DMS79 treated with DMSO at 0.1 percent for 48 hours (cell line): ENCODE measurements at places on chromosomes 12 and 14.

DNA sequence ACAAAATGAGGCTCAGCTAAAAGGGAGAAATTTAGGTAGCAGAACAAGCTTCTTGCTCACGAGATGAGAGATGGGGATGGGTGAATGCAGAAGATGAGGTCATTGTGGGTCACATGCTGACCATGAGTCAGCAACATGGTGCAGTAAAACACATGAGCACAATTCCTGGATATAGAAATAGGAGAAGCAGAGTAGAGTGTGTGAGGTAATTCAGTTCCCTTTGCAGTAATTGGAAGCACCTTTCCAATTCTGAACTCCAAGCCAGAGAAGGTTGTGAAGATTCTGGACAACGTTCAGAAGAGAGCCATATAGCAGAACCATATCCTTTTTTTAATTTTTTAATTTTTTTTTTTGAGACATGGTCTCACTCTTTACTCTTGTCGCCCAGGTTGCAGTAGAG is 62.0 kb upstream of the LMNTD1 start:
- DNase-seq = no peak

GRCh38 chr12:113987261-113988063 is 21.3 kb upstream of the RBM19 start:
- no peak for DNase-seq

DNA sequence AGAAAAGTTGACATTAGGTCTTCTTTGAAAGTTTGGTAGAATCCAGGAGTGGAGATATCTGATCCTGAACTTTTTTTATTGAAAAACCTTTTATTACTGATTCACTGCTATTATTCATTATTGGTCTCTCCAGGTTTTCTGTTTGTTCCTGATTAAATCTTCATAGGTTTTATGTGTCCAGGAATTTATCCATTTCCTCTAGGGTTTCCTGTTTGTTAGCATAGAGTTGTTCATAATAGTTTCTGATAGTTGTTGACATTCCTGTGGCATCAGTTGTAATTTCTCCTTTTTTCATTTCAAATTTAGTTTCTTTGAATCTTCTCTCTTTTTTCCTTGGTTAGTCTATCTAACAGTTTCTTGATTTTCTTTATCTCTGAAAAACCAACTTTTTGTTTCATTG is 370.3 kb downstream of the SLC6A15 start:
- no peak for DNase-seq

GRCh38 chr14:102610968-102611811 is 18.7 kb downstream of the RCOR1 start:
- no peak for DNase-seq

- no peak for DNase-seq
These were observed 63.5 kb downstream of the LLPH start for GRCh38 chr12:66066929-66067523.

GRCh38 chr12:42892702-42893551 is 303.4 kb upstream of the PRICKLE1 start:
- no peak for DNase-seq

DNA sequence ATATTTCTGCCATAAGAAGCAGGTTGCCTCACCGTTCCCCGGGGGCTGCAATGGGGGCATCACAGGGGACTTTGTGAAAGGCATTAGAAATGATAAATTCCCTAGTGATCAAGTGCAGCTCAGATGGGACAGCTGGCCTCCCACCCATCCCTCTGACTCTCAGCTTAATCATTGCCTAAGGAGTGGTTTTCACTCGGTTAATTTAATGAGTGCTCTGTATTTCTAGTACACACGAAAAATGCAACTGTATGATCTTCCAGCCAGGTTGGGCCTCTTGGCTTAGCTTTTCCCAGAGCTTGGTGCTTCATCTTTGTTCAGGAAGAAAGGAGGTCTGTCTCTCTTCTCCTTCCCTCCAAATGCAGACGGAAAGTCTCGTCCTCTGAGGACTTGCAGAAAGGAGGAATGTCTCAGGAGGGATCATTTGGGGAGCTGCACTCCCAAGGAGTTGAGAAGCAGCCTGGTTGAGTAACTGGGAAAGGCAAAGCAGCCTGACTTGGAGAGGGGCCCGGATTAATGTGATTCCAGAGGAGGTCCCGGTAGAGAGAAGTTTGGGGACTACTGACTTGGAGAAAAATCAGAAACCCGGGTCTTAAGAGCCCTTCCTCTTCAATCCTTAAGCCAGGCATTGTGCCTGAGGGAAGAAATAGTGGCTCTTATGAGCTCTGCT is 7.2 kb downstream of the CD9 start:
- peak; percentile 35 for DNase-seq

DNA sequence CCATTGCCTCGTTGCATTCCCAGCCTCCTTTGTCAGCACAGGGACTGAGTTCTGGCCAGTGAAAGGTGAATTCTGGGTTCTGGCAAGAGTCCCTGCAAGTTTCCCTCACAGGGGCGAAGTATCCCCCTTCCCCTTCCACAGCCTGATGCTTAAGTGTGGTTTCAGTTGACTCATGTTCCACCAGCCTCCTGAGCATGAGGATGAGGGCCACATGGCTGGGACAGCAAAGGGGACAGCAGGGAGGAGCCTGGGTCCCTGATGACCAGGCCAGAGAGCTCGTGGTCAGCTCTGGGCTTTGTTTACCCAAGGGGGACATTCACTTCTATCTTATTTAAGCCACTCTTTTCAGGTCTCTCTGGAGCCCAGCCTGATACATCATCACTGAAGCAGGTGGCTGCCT is 36.5 kb downstream of the CACNA2D4 start:
- no peak for DNase-seq

GRCh38 chr12:124734224-124734788 is 129.4 kb downstream of the SCARB1 start:
- no peak for DNase-seq

DNA sequence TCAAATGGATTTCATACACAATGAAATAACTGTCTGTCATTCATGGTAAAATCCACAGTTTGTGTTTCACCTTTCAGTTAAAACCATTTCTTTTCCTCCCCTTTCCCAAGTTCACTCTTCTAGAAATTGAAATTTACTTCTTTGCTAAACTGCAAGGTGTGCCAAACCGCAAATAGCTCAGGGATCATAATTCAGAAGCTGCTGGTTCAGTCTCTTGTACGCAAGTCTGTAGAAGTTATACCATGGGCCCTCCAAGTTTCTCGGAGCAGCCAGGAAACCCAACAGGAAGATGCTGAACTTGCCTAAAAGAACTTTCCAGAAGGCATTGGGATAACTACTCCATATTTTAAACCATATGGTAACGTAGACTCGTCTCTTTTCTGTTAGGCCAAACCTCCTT is 268.9 kb downstream of the FLRT2 start:
- DNase-seq = no peak

DNA sequence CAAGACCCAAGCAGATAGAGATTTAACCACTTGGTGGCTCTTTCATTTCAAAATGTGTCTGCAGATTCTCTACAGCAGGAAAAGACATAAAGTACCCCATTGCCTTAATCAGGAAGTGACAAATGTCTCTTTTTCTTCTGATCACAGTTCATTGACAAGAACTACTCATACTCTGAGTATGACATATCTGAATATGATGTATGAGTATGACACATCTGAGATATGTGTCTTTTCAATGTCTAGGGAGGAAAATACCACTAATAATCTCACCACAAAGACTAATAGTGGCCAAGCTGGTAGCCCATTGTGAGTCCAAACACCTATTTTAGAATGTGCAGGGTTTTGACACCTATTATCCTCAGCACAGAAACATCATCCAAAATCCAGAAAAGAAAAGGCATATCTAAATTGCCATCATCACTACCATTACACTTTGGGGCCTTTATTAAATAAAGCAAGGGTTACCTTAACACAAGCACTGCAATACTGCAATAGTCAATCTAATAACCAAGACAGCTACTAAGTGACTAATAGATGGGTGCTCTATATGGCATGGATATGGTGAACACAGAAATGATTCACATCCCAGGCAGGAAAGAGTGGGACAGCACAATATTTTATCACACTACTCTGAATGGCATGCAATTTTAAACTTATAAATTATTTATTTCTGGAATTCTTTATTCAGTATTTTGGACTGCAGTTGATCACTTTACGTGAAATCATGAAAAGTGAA is 243.7 kb upstream of the FAR2 start:
- DNase-seq = no peak

DNA sequence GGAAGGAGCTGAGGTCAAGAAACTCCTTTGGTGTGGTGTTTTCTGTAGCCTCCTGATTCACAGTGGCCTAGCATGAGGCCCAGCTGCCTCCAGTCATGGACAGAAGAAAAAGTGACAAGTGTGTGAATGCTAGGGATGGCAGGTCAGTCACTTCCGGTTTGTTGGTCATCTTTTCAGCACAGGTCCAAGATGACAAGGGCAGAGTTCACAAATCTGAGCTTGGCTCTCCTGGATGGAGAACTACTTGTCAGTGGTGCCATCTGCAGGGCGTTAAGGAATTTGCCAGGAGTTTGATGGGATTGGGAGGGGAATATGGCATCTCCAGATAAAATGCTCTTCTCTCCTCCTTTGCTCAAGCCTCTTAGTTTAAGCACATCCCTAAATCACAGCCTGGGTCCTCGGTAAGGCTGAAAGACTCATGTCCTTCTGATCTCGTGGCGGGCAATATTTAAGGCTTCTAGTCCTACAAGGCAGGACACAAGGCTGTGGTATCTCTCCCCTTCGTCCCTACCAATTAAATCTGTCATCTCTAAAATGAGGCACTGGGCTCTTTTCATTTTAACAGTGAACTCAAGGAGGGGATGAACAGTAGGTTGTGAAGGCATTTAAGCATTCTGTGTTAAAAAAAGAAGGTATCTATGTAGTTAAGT is 10.0 kb downstream of the TUBA1B start:
- peak; percentile 36 for DNase-seq

DNA sequence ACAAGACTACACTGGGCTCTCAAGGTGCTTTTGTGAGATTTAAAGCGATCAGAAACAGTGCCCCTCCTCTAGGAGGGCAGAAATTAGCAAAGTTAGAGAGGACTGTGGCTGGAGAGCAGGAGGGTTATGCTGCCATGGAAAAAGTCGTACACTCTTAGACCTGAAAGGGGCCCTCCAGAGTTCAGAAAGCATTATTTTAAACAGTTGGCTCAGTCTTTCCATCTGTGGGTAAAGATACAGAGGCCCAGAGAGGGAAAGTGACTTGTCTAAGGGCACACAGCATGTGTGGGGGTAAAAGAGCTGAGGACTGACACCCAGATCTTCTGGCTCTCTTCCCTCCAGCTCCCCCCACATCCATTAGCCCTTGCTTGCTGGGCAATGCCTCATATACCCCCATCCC is 47.1 kb downstream of the FOXN4 start:
- DNase-seq = no peak
